ENCODE measurements at places on chromosomes 12 and 14. TPM values are rescaled to one million over a fixed set of nuclear protein-coding genes. Genes with fewer than 3 reads are reported as not detected.
A peak's percentile ranks its signal among the peaks of the same experiment; 100 is the strongest.

The DPPA3 gene
- total RNA-seq = 0.23 TPM

The ZDHHC22 gene
- total RNA-seq = 0.04 TPM

GRCh38 chr14:30573966-30574365 is 15.0 kb downstream of the G2E3 start:
- no peak for DNase-seq

- DNase-seq = no peak
Observed at GRCh38 chr12:31011336-31011735, 62.3 kb upstream of the DDX11 start.

DNA sequence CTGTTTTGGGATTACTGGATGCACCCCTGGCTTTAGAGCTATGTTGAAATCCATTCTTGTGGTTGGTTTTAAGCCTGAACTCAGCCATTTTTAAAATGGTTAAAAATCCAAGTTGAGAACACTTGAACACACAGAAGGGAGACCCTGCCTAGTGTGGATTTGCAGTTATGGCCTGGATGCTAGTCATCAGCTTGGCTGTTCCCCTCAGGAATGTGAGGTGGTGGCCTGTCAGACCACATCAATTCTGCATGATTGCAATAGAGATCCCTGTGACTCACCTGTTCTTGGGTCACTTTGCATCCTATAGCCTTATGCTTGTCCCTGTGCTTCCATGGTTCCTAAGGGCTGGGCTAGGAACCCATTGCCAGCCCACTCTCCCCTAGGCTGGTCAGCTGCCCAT is 454.1 kb downstream of the ATP23 start:
- DNase-seq = no peak

- no peak for DNase-seq
Observed at GRCh38 chr14:103724116-103724515, 8.5 kb downstream of the ZFYVE21 start.

- DNase-seq = no peak
Observed at GRCh38 chr14:106549064-106549463, 1022.7 kb downstream of the TMEM121 start.

DNA sequence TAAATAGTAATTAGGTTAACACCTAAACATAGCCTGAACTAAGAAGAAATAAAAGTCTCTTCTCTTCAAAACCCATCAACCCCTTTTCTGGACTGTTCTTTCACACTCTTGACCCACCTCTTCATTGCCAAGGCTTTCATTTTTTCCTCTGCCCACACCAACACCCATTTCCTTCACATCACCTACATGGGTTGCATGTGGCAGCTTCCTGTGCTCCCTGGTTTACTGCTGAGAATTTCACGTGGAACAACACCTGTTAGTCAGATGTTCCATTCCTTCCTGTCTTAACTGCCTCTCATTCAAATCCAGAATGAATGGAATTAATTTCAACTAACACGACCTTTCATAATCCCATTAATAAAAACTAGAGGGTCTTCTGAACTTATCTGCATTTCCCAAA is 157.3 kb downstream of the BCAT1 start:
- no peak for DNase-seq

GRCh38 chr14:80172375-80173051 is 38.8 kb downstream of the DIO2 start:
- no peak for DNase-seq

- no peak for DNase-seq
Observed at GRCh38 chr12:108672054-108672453, 38.4 kb upstream of the SELPLG start.

GRCh38 chr12:45878630-45879255 is 111.6 kb downstream of the SCAF11 start:
- DNase-seq = no peak

DNA sequence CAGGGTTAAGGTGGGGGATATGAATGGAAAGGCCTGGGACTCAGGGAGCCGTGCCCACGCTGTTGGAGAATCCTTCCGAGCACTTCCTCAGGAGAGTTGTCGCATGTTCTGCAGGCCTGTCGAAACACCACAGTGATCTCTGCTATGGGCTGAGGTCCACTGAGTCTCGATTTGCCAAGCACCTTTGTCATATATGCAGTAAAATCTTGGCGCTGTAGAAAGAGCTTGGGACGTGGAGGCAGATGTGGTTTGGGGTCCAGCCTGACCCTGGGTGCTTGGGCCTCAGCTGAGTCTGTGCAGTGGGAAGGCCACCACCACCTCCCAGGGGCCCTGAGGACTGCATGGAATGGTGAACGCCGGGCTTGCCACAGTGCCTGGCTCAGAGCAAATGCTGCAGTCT is 32.9 kb downstream of the C14orf132 start:
- no peak for DNase-seq

- DNase-seq = no peak
Observed at GRCh38 chr12:131327521-131328488, 374.1 kb downstream of the ADGRD1 start.

GRCh38 chr12:78696267-78696666 is 168.3 kb upstream of the SYT1 start:
- DNase-seq = no peak

DNA sequence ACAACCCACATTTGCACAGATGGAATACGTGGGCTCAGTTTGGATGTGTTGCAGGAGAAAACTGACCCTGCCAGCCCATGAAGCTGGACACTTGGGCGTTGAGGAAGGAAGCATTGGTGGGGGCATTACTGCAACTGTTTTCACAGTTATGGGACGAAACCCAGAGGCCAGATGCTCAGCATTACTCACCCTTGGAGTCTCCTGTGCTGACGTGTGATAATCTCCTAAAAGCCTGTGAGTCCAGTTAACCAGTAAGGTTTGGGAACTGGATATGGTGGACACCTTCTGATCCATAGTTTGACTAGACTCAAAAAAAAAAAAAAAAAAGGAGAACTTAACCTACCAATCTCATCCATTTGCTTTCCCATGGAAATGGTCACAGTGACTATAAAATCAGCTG is 52.8 kb upstream of the EGLN3 start:
- peak; percentile 13 for DNase-seq

GRCh38 chr14:99408286-99408970 is 72.2 kb downstream of the SETD3 start:
- DNase-seq = no peak

The TAS2R19 gene
- 7.4 TPM for total RNA-seq

The FBXW8 gene
- total RNA-seq = 20.6 TPM

DNA sequence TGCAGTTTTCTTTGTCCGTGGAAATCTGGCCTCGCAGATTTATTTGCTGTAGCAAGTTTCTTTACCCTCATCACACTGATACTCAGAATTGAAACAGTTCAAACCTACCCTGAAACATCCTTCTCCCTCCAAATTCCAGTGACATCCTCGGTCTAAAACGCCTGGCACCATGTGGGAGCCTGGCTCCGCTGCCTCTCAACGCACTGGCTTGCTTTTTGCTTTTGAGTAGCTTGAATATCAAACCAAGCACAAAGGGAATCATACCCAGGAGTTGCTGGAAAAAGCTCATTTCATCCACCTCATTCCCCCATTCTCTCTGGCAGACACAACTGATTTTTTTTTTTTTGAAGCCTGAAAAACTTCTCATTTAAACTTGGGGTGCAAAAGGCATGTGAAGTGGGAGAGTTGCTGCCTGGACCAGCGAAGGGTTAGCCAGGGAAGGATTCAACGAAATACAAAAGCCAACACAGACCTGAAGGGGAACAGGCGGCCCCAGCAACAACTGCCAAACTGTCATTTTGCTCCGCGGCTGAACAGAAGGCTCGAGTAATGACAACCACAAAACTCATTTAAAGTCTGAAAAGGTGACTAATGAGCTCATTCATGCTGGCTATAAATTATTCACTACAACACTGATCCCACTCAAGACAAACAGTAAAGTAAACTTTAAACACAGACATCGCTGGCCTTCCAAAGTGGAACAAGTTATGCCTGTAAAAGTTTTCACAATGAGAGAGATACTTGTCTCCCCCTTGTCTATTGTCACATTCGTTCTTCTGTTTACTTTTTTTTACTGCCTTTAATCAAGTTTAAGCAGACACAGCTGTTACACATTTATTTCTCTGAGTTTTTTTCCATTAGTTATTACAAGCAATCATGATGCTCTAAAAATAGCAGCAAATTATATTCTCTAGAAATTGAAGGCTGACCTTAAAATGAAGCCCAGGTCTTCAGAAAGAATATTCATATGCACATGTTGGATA is 12.5 kb upstream of the FOXN3 start:
- peak; percentile 24 for DNase-seq

GRCh38 chr14:102013669-102014200 is 49.4 kb downstream of the DYNC1H1 start:
- DNase-seq = no peak

The KHNYN gene
- 90.5 TPM for total RNA-seq

The AMHR2 gene
- 13.9 TPM for total RNA-seq

DNA sequence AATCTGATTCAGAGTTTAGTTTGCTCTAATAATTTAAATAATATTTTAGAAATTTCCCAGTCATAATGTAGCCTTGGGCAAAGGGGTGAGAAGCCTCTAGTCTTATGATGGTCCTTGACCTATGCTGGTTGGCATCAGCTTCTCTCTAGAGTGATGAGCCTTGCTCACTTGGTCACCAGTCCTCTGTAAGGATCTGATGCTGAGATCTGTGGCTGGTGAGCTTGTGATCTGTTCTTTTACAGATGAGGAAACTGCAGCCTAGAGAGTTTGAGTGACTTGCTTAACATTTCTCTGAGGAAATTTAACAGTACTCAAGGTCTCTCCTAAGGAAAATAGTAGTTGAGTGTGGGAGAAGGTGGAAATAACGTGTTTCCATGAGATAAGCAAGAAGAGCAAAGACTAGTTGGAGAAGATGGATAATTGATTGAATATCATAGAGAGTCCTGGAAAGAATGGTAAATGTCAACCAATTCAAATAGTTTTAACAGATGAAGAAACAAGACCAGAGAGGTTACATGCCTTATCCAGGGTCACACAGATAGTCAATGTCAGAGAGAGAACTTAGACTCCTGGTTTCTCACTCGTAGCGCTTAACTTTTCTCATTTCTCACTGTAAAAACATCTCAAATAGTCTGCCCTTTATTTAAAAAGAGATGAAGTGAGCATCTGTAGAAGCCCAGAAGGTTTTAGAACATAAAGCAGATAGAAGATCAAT is 89.7 kb upstream of the ETV6 start:
- DNase-seq = no peak

DNA sequence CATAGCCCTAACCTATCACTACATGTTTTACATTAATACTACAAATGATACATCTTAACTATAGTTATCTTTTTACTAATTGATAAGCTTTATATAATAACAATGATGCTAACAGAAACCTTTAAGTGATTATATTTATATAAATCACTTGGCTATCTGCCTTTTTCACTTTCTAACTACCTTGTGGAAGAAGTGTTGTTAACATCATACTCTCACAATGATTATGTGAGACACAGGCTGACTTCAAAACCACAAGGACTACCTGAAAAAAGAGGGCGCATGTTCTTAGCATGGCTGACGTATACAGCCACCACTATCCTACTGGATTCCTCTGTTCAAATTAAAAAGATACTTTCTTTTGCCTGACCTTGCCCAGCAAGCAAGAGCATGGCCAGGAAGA is 135.3 kb upstream of the SOX5 start:
- no peak for DNase-seq

- no peak for DNase-seq
Observed at GRCh38 chr12:41103614-41104013, 84.5 kb upstream of the PDZRN4 start.

DNA sequence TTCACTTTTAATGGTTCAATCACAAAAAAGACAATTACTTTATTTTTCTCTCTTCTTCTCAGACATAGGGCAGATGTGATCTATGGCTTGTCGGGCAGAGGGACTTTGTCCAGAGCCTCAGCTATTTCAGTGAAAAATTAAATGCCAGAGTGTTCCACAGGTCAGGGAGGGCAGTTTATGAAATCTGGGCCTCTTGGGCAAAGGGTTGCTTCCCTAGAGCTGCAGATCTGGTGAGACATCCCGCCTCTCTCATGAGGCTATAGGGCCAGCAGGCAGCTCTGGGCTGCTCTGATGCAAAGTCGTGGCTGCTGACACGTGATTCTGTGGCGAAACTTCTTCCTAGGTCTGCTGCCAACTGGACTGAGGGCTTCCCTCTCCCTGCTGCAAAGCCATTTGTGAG is 6.0 kb downstream of the CLMN start:
- peak; percentile 81 for DNase-seq

DNA sequence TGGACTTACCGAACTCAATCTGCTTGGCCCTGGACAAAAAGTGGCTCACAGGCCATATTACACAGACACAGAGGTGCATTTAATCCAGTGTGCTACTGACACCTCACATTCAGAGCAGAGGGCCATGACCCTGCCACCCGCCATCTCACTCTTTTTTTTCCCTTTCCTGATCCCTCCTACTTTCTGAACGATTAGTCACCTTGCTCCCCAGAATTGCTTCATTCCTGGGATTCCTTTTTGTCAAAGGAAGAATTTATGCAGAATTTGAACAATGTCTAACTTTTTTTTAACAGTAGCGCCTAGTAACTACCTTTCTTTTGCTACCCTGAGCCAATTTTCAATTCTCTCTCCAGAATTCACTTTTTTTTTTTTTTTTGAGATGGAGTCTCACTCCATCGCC is 4.6 kb downstream of the PKP2 start:
- peak; percentile 39 for DNase-seq

DNA sequence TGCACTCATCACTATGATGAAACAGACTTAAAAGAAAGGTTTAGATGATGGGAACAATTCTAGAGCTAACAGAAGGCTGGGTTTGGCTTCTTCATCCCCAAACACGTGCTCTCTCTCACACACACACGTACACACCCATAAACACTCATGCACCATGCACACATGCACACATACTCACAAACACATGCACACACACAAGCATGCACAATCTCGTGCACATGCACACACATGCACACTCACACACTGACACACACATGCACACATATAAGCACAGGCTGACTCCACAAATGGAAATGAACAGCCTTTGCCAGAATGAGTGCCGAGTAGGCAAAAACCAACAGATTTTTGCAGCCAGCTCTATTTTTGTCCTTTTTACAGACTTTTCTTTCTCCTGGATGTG is 1571.6 kb downstream of the AACS start:
- DNase-seq = no peak

The TOMM20L gene
- not detected for total RNA-seq

The CEP170B gene
- 20.3 TPM for total RNA-seq

DNA sequence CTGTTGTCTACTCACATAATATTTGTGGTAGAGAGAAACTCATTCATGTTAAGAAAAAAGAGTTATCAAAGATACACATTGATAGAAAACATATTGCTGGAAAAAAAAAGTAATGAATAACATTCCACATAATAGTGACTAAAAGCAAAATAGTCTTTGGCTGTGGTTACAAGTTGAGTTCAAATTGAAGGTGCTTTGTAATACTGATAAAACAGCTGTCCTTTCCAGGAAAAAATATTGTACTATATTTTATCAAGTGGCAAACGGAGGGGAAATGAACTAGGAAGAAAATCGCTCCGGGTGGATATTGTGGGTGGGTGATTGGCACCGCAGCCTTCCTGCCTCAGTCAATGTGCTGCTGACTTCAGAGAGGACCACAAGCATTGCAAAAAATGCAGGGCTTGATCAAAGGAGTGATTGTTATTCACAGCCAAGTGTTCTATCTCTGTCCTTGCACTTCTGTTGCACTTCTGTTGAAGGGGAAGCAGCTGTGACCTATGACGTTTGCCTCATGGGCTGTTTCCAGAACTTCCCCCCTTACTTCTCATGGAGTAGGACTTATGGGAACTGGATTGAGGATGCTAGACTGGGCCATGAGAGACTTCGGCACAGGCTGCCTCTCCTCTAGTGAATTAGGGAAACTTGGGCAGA is 114.4 kb downstream of the VRK1 start:
- no peak for DNase-seq
